Caki2 (cell line): ENCODE measurements at places on chromosomes 2 and 18.

DNA sequence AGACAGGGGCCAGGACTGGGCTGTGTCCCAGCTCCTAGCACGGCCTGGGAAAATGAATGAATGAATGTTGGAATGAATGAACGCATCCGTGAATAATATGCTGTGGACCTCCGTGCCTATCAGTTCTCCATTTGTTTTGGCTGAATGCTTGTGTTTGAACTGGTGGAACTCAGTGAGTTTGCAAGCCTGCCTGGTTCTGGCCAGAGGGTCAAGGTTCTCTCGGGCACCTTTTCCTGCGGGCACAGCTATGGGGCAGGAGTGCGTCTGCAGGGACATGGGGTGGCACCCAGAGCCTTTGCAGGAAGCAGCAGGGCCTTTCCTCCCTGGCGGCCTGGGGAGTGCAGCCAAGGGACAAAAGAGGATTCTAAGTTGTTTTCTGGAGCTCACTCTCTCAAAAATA is 17.6 kb upstream of the PDIA6 start:
- no peak for DNase-seq

GRCh38 chr18:3528231-3528630 is 78.3 kb downstream of the TGIF1 start:
- no peak for DNase-seq

GRCh38 chr2:224611938-224612337 is 26.8 kb upstream of the CUL3 start:
- no peak for DNase-seq

- DNase-seq = peak; percentile 51
These were observed 795 bp downstream of the ANKRD39 start for GRCh38 chr2:96856776-96857666.

DNA sequence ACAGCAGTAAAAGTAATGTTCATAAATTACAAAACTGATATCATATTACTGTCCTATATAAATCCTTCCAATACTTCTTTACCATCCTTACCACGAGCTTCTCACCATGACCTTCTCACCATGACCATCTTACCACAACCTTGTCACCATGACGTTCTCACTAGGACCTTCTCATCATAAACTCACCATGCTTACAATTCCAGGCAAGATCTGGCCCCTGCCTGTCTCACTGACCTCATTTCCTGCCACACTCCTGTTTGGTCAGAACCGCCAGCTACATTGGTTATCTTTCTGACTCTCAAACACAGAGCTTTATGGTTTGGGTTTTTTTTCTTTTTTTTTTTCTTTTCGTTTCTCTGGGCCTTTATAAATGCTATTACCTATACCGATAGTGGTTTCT is 827.6 kb downstream of the RNF144A start:
- DNase-seq = no peak

GRCh38 chr2:2164326-2164917 is 166.7 kb downstream of the MYT1L start:
- DNase-seq = no peak

- no peak for DNase-seq
These were observed 160.0 kb downstream of the DNAH6 start for GRCh38 chr2:84676295-84676694.

GRCh38 chr2:58730764-58731487 is 489.8 kb upstream of the FANCL start:
- no peak for DNase-seq

- DNase-seq = no peak
These were observed 101.4 kb upstream of the RASGRP3 start for GRCh38 chr2:33375054-33375453.

DNA sequence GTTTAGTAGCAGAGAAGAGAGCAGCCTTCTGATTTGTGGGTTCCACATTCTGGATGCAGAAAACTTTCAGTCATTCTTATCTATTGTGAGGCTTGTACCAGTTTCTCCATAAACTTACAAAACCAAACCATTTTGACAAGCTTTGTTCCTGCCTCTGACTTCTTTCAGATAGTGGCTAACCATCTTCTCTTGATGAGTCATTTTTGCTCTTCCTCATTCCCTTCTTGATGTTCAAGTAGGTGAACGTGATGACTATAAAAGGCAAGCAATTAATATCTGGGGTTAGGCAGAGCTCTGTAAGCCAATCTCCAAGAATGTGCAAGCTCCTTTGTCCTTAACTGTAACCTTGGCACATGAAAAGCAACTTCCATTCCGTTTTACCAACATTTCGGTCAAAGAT is 2083.1 kb upstream of the PIK3C3 start:
- no peak for DNase-seq

DNA sequence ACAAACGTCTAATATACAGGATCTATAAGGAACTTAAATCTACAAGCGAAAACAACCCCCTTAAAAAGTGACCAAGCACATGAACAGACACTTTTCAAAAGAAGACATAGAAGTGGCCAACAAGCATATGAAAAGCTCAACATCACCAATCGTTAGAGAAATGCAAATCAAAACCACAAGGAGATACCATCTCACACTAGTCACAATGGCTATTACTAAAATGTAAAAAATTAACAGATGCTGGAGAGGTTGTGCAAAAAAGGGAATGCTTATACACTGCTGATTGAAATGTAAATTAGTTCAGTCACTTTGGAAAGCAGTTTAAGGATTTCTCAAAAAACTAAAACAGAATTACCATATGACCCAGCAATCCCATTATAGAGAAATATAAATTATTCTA is 1148.5 kb upstream of the FAM98A start:
- peak; percentile 68 for DNase-seq

DNA sequence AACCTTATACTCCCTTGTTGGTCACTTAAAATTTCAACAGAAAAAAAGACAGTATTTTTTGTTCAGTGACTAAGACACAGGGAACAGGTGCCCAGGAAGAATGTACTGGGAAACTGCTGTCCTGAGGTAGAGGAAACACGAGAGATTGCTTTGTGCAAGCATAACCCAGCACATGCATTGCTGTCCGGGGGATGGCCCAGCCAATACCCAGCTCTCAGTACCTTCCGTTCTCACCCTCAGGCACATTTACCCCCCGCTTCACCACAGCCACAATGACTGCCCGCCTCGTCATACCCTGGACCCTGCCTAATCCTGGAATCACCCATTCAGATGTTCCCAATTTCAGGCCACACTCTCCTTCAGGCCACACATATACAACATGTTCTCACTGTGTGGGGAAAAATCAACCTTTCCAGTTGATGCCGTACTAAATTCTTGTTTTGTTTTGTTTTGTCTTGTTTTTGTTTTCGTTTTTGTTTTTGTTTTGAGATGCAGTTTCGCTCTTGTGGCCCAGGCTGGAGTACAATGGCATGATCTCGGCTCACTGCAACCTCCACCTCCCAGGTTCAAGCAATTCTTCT is 140.7 kb downstream of the ESCO1 start:
- DNase-seq = no peak

GRCh38 chr2:134359367-134360081 is 105.7 kb downstream of the MGAT5 start:
- DNase-seq = peak; percentile 7

GRCh38 chr2:8239531-8240088 is 442.2 kb upstream of the ID2 start:
- no peak for DNase-seq

- no peak for DNase-seq
These were observed 58.7 kb downstream of the FAM124B start for GRCh38 chr2:224343226-224343625.

- DNase-seq = no peak
These were observed 504.8 kb downstream of the LRRTM4 start for GRCh38 chr2:77017355-77017745.

- peak; percentile 51 for DNase-seq
These were observed 41.6 kb downstream of the INO80C start for GRCh38 chr18:35455926-35456763.

GRCh38 chr18:46155641-46156051 is 51.5 kb downstream of the HAUS1 start:
- peak; percentile 66 for DNase-seq

- no peak for DNase-seq
These were observed 437.5 kb upstream of the NXPH2 start for GRCh38 chr2:139217641-139218040.

- DNase-seq = peak; percentile 19
These were observed 61.3 kb downstream of the CUL3 start for GRCh38 chr2:224523626-224524577.

DNA sequence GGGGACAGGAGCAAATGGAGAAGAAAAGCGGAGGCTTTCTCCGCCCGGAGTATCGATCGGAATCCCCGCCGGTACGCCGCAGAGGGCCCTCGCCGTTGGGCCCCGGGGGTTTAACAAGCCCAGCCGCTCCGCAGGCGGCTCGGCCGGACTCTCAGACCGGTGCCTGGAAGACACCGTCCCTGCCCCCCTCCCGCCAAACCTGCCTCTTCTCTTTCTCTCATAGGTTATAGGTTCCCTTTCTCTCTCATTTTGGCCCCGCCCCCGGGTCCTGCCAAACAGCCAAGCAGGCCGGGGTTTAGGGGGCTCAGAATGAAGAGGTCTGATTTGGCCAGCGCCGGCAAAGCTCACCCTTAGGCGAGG is 4.4 kb downstream of the ONECUT2 start:
- DNase-seq = no peak

- no peak for DNase-seq
These were observed 2.9 kb downstream of the ZFAND2B start for GRCh38 chr2:219209236-219210195.

- no peak for DNase-seq
These were observed 40.2 kb downstream of the CFAP221 start for GRCh38 chr2:119584469-119584868.

- DNase-seq = no peak
These were observed 6.1 kb upstream of the GPC1 start for GRCh38 chr2:240429341-240429871.

- DNase-seq = no peak
These were observed 371.1 kb downstream of the TXNL1 start for GRCh38 chr18:56267334-56267733.

GRCh38 chr2:46263347-46263746 is 33.9 kb upstream of the EPAS1 start:
- DNase-seq = no peak

- no peak for DNase-seq
These were observed 9.9 kb downstream of the OBSL1 start for GRCh38 chr2:219561179-219562048.

DNA sequence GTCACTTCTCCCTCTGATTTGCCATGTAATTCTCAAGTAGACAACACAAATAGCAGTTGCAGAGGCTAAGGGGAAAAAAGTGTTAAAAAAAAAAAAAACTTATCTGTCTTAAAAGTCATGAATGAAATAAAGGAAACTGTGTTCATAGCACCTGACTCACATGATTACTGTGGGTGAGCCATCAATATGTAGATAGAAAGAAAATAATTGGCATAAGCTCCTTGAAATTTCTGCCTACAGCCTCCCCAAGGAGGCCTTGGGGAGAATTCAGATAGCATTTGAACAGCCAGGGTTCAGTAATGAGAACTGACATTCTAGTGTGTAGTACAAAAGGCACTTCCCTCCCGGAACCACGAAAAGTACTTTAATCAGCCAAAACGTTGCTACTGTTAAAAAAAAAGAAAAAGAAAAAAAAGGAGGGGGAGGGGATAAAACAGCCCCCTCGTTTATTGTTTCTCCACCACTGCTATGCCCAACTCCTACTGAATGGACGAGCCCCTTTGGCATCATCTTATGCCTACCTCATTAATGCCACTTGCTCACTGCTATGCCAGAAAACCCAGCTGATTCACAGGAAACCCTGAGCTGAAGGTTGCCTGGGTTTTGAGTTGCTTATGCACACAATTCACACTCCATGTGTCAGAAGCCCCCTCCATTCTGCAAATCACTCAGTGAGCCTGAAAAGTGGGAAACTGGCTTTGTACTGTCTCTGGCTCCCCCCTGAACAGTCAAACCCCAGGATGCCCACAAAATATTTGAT is 65.5 kb upstream of the KLF7 start:
- no peak for DNase-seq

DNA sequence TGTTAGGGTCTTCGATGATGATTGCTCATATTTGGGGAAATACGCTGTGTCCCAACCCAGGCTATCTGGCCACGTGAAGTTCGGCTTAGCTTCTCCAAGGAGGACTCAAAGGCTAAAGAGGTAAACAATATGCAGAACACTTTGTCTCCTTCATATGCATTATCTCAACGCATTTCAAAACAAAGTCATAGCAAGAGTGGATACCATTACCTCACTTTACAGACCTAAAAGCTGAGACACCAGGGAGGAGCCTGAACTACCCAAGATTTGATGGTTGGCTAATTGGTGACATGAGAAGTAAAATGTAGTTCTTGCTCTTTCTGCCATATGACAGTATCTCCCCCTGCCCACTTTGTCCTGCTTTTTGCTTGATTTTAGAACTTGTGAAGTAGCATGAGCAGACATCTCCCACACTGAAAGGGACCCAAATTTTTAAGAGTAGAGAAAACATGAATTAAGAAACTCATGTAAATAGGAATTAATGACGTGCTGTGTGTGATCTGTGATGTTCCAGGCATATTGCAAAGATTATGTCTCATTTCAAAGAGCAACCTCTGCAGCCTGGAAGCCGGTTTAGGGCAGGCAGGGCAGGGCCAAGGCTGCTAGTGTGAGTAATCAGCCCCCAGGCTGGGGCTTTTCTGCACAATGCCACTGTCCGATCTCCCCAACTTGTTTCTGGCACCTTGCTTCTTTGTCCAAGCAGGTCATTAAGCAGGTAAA is 144.5 kb downstream of the BCL11A start:
- DNase-seq = no peak

- no peak for DNase-seq
These were observed 13.5 kb upstream of the FEZ2 start for GRCh38 chr2:36611316-36611990.

GRCh38 chr2:191382801-191383200 is 137.6 kb downstream of the MYO1B start:
- no peak for DNase-seq

GRCh38 chr2:238946318-238947242 is 98.7 kb downstream of the TWIST2 start:
- DNase-seq = no peak

GRCh38 chr18:29313312-29313711 is 1136.4 kb upstream of the CDH2 start:
- no peak for DNase-seq

DNA sequence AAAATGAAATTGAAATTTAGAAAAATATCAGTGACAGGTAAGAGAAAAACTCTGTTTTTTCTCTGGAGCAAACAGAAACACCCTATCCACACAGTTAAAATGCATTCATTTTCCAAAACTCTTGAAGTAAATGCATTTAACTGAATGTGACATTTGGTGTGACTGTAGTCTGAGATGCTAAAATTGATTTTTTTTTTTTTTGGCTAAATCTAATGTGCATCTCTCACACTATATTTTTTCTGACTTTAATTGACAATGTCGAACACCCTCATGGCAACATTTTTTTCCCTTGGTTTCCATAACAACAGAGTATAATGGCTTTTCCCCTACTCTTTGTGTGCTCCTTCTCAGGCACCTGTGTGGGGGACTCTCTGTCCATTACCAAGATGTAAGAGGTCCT is 366.4 kb downstream of the XIRP2 start:
- DNase-seq = no peak

DNA sequence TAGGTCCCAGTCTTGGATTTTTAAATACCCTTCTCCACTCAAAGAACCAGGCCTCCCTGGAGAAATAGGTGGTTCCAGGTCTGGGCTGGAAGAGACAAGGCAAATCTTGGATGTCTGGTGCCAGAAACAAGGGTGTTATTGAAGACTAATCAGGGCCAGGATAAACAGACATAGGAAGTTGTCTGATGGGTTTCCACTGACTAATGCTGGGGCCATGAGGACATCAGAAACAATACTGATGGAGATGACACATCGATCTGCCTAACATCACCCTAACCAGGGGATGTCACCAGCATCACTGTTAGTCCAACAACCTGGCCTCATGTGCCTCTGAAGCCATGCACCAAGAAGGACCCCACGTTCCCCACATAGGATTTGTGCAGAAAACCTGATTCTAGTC is 42.5 kb upstream of the GLI2 start:
- DNase-seq = no peak
